GM19239 (cell line): ENCODE measurements at places on chromosomes 3 and 15.

- no peak for DNase-seq
These were observed 387.8 kb upstream of the THBS1 start for GRCh38 chr15:39192979-39193560.

DNA sequence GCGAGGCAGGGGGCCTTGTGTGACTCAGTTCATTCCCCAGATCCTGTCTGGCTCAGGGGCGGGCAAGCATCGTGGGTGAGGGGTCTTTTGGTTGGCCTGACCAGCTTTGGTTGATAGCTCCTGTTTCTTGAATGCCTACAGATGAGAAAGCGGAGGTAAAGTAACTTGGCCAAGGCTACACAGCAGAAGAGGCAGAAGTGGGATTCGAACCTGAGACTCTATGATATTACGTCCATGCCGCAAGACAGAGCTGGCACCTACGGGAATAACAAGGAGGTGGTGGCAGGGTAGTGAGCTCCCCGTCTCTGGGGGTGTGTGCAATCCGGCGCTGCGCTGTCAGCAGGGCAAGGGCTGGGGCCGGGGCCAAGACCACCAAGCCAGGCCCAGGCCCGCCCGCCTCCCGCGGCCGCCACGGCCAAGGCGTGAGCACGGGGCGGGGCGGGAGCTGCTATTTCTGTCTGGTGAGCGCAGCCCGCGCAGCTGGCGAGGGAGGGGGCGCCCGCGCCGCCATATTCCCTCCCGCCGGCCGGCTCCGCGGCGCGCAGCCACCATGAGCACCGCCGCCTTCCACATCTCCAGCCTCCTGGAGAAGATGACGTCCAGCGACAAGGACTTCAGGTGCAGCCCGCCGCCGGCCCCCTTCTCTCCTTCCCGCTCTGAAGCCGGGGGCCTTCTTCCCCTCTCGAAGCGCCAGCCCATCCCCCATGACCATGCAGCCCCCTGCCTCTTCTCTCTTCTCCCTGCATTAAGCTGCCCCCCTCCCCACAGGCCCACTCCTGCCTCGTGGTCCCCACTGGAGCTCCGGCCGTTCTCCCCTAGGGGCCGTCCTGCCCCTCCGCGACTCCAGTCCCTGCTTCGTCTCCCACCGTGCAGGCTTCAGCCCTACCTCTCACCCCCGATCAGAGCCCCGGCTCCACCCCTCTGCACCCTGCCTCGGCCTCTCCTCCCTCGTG, at the start of gene CAND2:
Gene CAND2, plus strand, starts transcription at position 510 of the 953 bp plus-strand sequence. Its CDS starts 41 bp downstream, at position 551.
- DNase-seq: no peak

DNA sequence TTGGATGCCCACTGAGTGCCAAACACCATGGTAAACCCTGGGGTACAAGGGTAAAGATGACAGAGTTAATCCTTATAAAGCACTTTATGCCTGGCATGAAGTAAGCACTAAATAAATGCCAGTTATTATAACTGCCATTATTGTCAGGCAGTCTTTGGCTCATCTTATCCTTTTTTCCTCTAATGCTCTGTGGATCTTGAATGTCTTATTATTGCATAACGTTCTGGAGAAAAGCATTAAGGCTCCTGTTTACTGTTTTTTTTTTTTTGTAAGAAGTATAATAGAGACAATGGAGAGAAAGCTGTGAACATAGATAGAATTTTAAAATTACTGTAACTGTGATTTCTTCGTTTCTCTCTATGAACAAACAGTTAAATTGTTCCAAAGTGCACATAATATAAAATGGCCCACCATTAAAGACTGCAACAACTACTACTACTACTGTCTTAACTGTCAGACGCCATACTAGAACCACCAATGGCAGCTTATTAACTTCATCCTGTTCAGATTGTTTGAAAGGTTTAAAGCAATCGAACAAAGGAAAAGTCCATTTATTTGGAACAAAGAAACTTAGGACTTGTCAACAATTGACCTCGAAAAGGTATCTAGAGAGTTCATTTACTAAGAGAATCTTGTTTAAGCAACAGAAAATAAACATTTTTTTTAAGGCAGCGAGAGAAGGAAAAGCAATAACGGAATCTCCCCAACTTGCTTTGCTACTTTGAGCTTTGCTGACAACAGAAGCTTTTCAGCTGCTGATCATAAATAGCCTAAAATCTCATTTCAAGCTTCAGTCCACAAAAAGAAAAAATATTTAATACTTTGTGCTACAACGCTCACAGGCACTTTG, 520.7 kb downstream of the ROBO1 start:
- DNase-seq: no peak

- no peak for DNase-seq
These were observed 67.7 kb downstream of the IGF2BP2 start for GRCh38 chr3:185757176-185757575.

DNA sequence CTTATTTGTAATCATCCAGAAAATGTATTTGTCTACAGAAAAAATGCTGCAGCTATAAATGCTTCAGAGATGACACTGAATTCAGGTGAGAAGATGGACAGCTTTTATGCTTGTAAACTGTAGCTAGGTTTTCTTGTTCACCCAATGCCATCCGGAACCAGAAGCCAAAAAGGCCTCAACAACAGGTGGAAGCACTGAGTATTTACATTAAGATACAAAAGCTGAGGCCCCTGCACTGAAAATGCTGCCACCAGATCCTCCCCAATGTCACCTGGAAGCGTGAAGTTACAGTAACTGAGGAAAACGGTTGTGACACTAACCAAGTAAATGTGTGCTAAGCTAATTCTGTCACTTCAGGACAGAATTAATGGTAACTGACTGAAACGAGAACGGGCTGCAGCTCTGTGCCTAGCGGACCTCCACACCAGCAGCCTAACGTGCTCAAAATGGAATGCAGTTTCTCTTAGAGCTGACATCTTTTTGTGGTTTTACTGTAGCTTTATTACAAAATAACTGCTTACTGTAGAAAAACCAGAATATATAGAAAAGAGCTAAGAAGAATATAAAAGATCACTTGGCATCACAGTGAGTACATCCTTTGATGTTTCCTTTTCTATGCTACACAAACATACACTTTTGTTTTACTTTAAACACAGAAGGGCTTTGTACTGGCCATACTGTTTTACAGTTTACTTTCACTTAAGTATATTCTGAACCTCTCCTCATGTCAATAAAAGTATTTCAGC, 7.6 kb downstream of the CHSY1 start:
- DNase-seq: no peak

GRCh38 chr3:76051145-76051544, 265.8 kb upstream of the ZNF717 start:
- DNase-seq: no peak

- DNase-seq: peak; percentile 26
These were observed 24.9 kb downstream of the ZMAT3 start for GRCh38 chr3:179046497-179047353.

- DNase-seq: no peak
These were observed 289.8 kb downstream of the ZBTB20 start for GRCh38 chr3:114857299-114857701.

- no peak for DNase-seq
These were observed 19.0 kb downstream of the SPATA12 start for GRCh38 chr3:57079474-57079831.

GRCh38 chr3:41683666-41684350, 278.1 kb downstream of the ULK4 start:
- DNase-seq: no peak

DNA sequence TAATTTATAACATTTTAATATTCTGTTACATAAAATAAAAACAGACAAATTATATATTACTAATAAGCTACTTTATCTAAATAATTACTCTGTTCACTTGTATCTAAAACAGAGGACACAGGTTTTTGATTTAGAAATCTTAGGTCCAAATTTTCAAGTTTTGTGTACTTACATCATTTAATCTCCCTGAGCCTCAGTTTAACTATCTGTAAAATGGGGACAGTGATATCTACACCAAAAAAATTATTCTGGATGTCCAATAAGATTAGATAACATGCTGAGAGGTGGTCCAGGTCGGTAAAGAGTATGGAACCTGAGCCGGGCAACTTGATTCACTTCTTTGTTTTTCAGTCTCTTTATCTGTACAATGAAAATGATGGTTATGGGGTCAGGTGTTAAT, 263.8 kb upstream of the CDIN1 start:
- DNase-seq: no peak

DNA sequence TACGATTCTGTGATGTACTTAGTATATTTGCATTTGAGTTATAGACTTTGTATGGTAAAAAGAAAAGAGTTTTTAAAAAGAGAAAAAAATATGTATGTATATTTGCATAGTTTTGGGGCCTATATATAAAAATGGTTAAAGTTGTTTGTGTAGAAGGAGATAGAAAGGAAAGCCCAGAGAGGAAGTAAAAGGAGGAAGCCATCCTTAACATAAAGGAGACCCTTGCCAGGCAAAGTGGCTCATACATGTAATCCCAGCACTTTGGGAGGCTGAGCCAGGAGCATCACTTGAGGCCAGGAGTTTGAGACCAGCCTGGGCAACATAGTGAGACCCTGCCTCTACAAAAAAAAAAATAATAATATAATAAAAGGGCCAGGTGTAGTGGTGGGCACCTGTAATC, 8.4 kb downstream of the SNAP23 start:
- DNase-seq: no peak

DNA sequence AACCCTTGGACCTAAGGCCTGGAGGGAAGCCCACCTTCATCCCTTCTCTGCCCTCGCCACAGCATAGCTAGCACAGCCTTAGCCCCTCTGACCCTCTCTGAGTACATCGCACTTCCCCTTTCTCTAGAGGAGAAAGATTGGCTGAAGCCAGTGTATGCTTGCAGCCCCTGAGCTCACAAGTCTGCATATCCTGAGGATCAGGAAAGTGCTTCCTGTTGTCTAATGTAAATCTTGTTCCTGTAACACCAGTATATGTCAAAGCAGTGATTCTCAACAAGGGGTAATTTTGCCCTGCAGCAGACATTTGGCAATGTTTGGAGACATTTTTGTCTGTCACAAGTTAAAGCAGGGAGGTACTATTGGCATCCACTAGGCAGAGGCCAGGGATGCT, 2.2 kb upstream of the PRKCD start:
- no peak for DNase-seq

- no peak for DNase-seq
These were observed 692 bp downstream of the PSMD2 start for GRCh38 chr3:184299488-184300377.

DNA sequence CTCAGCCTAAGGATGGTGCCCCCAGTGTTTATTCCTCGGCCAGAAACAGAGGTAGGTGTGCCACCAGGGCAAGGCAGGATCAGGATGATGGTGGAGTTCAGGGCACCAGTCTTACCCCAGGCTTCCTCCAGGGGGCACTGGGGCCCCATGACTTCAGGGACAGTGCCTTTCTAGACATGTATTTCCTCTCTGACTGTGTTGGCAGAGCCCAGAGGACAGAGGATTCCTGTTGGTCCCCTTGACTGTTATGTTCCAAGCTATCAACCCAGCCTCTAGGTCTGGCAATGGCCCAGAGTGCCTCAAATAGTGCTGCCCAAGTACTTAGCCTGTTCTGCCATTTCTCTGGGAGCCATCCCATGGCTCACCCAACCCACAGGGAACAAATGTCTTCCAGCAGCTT, 2.8 kb downstream of the HEMK1 start:
- peak; percentile 62 for DNase-seq
